B cell (primary cell): ENCODE measurements at places on chromosomes 5 and 9. TPM values are rescaled to one million over a fixed set of nuclear protein-coding genes. Genes with fewer than 3 reads are reported as not detected.

The MEIKIN gene
- 0.75 TPM in 1 of 2 replicates, not detected in the other for total RNA-seq

DNA sequence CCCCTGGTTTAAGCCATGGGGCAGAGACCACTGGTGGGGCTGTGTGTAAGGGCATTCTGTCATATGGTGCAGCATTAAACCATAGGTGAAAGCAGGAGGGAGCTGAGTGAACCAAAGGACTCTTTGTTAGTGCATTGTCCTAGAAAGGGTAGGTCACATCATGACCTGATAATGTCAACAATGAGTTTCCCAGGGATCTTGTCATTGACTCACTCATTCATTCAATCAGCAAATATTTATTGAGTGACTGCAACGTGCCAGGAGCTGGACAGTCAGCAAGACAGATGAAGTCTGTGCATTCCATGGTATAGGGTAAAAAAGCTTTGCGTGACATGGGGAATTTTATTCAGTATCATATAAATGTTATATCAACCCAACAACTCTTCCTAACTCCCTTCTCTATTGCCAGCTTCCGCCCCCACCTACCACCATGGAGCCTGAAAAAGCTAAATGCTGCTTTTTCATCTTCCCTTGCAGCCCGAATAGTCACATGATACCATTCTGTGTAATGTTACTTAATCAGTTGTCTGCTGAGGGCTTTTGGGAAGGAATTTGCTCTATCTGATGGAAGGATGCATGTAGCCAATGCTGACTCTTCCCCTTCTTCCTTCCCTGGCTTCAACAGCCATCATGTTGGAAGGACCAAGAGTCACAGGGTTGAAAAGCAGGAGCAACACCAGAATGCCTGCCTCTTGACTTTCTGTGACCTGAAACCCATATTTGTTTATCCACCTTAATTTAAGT is 11.5 kb upstream of the OTULINL start:
- no peak for DNase-seq

DNA sequence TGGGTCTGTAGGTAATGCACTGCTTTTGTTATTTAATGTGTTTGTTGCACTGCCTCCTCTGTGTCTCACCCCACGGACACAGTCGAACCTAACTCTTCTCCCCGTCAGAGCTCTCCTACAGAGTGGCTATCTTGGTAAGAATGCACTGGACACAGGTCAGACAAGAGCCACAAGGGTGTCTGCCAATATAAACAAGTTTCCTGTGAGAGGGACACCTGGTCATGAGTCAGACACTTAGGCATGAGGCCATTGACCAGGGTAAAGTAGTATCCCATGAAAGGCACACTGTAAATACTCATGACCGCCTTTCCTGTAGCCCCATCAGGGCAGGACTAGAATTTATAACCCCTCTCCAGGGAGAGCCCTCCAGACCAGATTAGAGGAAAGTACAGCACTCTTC is 115.5 kb downstream of the SLC12A2 start:
- no peak for DNase-seq

DNA sequence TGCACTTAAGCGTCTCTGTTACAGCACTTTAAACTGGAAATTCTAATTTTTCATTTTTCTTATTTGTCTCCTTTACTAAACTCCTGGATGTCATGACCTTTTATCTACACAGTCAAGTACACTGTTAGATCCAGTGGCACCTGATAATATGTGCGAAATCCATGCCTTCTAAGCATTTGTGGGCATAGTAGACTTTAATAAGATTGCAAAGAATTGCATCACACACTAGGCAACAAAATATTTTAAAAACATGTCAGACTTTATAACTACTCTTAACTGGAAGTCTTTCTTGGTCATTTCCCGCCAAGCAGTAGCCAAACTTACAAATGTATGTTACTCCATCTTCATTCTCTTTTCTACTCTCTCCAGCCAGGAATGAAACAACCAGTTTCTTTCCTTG is 5.0 kb upstream of the SPINK1 start:
- no peak for DNase-seq

GRCh38 chr9:128245421-128246151 is 30.2 kb downstream of the GOLGA2 start:
- no peak for DNase-seq
